ENCODE measurements at places on chromosomes 3 and 15.

- no peak for DNase-seq
Observed at GRCh38 chr3:25088284-25088683, 339.8 kb upstream of the RARB start.

DNA sequence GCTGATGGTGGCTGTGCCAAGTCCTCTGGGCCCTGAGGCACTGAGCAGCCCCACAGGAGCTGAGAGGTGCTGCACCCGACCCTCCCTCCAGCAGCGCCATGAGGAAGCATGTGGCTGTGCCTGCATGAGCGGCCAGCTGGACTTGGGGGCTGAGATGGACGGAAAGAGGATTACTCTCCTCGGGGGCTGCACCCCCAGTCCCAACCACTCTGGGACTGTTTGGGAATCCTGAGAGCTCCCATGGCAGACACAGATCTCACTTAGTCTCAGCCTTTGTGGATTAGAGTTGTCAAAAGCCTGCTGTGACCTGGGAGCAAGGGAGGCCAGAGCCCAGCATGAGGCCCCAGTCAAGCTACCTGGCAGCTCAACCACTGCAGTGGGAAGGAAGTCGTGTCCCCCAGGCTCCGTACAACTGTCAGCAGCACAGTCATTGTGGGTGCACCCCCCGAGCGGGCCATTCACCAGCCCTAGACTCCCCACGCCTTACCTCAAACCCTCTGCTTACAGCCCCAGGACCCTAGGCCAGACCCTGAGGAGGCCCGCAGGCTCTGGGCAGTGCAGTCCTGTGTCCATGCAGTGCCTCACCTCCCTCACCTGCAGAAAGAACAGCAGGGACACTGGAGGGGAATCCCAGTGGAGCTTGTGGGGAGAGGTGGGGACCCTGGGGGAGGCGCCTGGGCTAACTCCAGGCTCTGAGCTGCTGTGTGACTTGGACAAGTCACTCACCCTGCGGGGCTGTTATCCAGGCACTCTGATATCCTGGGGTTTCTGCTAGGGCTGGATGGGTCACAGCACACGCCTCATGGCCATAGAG, 17.1 kb downstream of the PRR23E start:
- DNase-seq, result no peak

GRCh38 chr15:66621491-66622467, 56.0 kb upstream of the LCTL start:
- DNase-seq, result no peak

GRCh38 chr3:2097641-2098191, 950 bp upstream of the CNTN4 start:
- DNase-seq, result no peak

DNA sequence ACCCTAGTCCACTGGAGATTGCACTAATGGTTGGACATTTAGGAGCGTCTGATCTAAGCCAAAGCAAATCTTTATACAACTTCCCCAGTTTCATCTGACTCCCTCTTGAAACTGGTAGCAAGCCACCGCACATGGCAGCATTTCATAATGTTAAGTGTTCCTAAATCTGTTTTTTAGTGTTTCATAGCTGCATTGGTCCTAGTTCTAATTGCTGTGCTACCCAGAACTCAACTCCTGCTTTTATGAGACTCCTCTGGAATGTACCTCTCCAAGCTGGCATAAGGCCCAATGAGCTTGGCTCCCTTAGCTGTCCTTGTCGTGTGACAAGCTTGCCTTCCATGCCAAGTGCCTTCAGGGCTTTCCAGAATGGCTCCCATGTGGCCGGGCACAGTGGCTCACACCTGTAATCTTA, 65.3 kb upstream of the FLNB start:
- DNase-seq, result no peak

GRCh38 chr15:62391641-62392262, 226.7 kb upstream of the C2CD4B start:
- no peak for DNase-seq

DNA sequence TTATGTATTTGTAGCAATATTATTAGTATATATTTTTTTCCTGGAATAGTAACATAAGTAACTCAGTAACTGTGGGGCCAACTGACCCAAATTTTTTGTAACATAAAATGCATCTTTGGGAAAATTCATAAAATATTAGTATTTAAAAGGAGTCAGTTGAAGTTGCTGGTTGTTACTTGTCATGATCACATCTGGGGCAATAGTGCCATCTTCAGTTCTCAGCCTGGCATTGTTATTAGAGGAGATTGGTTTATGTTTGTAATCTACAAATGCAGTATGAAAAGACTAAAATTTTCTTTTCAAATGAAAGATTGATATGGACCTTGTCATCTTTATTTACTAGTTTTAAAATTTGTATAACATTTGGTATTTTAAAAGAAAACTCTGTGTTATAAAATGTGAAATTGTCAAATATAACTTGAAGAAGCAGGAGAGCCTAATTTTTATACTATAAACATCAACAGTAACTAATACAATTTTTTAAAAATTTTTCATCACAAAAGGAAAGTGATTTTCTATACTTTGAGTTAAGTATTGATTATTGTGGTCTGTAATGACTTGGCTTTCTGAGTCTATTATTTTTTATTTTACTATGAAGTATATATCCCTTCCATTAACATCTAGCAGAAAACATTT, 38.8 kb upstream of the MLF1 start:
- no peak for DNase-seq

DNA sequence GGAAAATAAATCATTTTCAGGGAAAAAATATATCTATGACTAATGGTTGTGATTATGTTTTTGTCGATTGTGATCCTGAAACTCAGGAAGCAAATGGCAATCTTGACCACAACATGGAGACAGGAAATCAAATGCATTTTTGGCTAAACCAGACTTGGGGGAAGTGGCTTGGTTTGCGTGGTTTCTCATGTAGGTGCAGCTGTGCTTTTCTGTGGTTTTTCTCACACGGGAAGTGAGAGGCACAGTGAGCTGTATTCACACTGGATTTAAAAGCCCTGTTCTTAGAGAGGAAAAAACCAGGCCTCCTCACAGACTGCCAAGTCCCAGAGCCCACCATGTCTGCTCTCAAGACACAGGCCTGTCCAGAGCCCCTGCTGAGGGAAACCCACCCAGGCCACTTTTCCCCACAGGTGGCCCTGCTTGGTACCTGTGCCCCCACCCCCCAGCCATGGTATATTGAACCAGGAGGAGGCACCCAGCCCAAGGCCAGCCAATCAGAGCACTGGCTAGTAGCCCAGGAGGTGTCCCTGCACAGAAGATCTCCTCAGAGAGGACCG, 46.1 kb downstream of the BTD start:
- DNase-seq, result no peak

GRCh38 chr15:90882781-90883525, 1.4 kb upstream of the FES start:
- no peak for DNase-seq

- DNase-seq, result no peak
Observed at GRCh38 chr3:45606991-45607712, 12.6 kb downstream of the LIMD1 start.

Data from activated T-helper 1 cell treated with anti-CD3 and anti-CD28 coated beads, Interleukin-2, amount 50 U/mL, for 16 hours (primary cell).